ENCODE measurements at places on chromosomes 16 and 17.

DNA sequence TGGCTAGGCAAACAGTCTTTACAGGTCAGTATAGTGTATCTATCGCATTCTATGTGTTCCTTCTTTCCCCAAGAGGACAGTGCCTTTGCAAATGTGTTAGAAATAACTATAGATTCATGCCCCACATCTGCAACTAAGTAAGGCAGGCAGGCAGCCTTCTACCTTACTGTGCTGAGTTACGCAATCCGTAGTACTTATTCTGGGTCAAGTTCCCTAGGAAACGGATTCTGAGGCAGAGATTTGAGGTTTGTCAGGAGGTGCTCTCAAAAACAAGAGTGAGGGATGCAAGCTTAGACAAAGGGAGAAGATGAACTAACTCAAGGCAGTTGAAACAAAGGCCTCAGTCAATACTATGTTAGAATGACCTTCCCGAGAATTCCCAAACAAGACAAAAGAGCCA, 12.7 kb upstream of the ANKFY1 start:
- no peak for DNase-seq

- no peak for DNase-seq
These were observed 3.1 kb downstream of the BAIAP2 start for GRCh38 chr17:81037798-81038733.

DNA sequence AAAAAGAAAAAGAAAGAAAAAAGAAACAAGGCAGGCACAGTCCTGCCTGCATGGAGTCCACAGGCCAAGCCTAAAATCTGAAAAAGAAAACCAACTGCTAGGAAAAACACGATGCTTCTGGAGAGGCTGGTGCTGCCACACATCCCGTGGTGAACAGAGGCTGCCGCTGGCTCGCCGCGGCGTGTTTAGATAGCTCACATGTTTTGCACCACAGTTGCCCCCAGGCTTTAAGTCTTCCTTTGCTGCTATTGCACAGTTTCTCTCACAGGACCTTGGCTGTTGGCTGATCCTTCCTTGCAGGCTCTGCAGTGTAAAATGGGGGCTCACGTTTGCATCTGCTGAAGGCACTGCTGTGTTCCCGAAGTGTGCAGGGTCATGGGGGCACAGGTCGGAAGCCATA, 8.6 kb downstream of the SLC6A4 start:
- DNase-seq: no peak

GRCh38 chr17:28385406-28385805, 13.9 kb downstream of the SARM1 start:
- DNase-seq: no peak

Measured in left renal cortex interstitium (tissue), 4 donors.